ENCODE measurements at places on chromosomes 5 and 9.
A peak's percentile ranks its signal among the peaks of the same experiment; 100 is the strongest.

DNA sequence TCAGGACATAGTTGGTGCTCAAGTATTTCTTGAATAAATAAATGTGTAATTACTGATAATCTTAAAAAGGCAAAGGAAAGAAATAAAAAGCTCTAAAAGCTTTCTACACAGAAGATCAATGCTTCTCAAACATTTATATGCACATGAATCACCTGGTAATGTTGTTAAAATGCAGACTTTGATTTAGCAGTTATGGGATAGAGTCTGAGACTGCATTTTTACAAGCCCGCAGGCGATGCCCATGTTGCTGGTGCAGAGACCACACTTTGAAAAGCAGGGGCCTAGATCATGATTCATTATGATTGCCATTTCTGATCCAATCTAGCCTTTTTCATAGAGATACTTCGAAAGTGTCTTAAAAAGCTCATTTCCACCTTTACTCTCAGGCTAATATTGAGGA lies 3.5 kb upstream of the CCDC152 start:
- DNase-seq = no peak

GRCh38 chr5:147887026-147887627 lies 8.6 kb downstream of the SCGB3A2 start:
- no peak for DNase-seq

- no peak for DNase-seq
Measured at GRCh38 chr5:147949711-147950573, 43.6 kb upstream of the C5orf46 start.

GRCh38 chr5:146947181-146947941 lies 68.8 kb upstream of the PPP2R2B start:
- DNase-seq = no peak

- DNase-seq = no peak
Measured at GRCh38 chr9:95116002-95116807, 201.3 kb downstream of the FANCC start.

DNA sequence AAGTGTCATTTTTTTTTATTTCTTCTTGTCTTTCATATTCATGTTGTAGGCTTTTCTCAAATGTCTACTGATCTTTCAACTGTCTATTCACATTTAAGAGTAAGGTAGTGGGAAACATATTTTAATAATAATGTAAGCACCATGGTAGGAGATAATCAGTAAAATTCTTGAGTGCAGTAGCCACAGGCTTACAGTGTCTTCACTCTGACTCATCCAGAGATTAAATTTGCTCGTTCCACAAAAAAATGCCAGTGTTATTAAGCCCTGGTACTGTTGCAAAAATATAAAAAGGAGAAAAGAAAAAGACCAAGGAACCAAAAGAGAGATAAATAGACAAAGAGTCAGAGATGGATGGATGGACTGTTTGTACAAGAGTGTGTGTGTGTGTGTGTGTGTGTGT lies 43.0 kb downstream of the PARP8 start:
- DNase-seq = no peak

DNA sequence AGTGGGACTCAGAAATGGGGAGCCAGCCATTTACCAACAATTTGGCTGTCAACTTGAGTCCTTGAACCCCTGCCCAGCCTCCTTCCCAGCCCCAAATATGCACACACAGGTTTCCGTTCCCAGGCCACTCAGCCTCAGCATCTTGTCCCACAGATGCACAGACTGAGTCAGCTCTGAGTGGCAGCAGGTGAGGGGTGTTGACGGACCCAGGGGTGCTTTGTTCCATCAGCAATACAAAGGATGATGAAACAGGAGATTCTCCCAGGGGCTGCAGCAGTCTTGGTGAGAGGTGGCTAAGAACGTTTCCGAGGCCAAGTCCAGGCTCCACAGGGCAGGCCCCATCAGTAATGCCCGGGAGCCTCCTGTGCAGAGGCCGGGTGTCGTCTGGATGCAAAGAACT lies 4.9 kb upstream of the OLFM1 start:
- DNase-seq = no peak

DNA sequence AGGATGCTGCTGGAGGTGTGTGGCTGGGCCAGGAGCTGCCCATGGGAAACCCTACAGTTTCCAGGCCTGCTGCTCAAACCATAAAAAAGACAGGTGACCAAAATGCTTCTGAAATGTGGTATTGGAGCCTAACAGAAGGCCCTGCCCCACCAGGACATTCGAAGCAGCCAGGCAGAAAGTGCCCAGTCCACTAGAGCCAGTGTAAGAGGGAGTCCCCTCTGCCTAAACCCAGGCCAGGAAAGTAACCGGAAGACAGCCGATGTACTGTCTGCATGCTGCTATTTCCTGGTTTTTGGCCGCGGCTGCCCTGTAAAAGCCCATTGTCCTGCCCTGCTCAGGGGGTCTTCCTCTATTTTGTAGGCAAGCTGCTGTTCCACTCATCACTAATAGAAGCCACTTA lies 150.7 kb upstream of the IRX2 start:
- no peak for DNase-seq

DNA sequence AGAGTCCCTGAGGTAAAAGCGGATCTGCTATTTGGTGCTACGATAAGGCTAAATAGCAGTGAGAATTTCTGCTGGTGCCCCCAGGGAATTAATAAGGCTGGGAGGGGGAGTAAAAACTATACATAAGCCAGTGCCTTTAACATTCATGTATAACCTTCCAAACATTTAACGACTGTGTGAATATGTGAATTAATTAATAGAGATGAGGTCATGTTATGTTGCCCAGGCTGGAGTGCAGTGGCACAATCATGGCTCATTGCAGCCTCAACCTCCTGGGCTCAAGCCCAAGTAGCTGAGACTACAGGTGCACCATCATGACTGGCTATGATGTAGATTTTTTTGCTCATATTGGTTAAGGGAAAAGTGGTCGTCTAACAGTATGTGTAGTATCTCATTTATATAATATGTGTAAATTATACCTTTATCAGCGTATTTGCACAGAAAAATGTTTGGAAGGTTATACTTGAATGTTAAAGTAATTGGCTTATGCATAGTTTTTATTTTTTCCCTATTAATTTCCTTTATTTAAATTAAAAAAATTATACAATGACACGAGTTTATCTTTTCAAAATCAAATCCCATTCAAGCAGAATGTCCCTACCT lies 64.6 kb downstream of the EHMT1 start:
- DNase-seq = no peak

- no peak for DNase-seq
Measured at GRCh38 chr9:108727580-108728111, 128.1 kb downstream of the ACTL7B start.

GRCh38 chr5:38404667-38405276 lies 146.4 kb downstream of the EGFLAM start:
- no peak for DNase-seq

GRCh38 chr9:34379334-34380033 lies 2.8 kb upstream of the MYORG start:
- DNase-seq = peak; percentile 81

- DNase-seq = no peak
Measured at GRCh38 chr9:15253197-15253596, 53.8 kb downstream of the TTC39B start.

- DNase-seq = no peak
Measured at GRCh38 chr5:137375741-137376526, 123.2 kb downstream of the SPOCK1 start.

DNA sequence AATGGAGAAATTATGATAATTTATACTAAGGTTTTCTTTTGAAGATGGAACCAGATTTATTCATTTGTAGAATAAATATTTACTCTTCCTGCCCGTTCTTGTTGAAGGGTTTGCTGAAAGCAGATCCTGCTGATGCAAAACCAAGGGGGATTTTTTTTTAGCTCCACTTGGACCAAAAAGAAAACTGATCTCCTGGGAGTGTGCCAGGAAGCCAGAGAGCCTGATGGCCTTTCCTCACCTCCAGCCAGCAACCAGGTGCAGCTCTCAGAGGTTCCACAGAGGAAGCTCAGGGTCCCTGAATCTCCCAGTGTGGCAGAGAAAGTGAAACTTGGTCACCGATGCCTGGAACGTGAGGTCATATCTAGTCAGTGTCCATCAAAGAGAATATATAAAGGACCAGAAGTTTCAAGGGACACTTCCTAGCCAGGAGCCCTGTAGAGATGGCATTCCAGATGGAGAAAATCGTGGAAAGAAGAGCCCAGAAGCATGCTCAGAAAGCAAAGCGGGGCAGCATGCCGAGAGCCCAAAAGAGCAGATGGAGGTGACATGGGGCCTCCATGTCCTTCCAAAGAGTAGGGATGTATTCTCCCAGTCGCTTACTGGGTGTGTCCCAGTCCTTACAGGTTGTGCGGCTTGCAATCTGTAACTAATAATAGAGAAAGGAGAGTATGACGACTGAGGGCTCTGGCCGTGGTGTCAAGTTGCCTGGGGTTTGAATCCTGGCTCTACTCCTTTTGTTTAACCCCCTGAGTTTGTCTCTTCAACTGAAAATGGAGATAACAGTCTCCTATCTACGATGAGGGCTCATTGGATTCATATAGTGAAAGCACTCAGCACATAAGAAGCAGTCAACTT lies 12.2 kb downstream of the AFAP1L1 start:
- no peak for DNase-seq

DNA sequence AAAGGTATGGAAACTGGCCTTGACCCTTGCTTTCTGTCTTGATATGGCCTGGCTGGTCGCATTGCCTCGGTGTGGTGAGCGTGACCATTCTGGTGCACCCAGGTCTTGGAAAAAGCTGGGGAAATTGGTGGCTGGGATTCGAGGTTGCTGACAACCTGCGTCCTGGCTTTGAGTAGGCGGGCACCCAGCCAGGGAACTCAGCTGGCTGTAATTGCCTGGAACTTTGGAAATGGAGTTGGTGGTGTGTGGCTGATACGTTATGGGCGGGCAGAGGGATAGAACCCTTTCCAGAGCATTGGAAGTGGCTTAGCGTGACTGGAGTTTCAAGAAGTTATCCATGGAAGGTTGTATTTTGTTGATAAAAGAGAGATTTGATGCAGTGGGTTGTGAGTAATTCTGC lies 35.2 kb downstream of the KCNMB1 start:
- DNase-seq = no peak

GRCh38 chr9:85421641-85422040 lies 320.1 kb downstream of the AGTPBP1 start:
- no peak for DNase-seq

DNA sequence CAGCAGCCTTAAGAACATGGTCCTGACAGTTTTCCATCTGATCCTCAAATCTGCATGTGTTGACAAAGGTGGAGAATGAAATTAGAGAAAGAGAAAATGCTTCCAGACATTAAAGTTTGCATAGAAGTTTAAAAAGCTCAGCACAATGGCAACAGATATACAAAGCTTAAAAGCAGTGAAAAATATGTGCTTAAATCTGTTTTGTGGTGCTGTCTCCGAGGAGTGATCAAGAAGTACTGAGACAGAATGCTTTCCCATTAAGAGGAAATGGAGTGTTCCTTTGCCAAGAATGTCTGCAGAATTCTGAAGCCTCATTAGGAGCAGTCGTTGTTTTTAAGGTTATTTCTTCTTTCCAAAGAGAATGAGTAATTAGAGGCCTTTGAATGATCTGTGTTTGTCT lies 131.4 kb downstream of the MCTP1 start:
- no peak for DNase-seq

DNA sequence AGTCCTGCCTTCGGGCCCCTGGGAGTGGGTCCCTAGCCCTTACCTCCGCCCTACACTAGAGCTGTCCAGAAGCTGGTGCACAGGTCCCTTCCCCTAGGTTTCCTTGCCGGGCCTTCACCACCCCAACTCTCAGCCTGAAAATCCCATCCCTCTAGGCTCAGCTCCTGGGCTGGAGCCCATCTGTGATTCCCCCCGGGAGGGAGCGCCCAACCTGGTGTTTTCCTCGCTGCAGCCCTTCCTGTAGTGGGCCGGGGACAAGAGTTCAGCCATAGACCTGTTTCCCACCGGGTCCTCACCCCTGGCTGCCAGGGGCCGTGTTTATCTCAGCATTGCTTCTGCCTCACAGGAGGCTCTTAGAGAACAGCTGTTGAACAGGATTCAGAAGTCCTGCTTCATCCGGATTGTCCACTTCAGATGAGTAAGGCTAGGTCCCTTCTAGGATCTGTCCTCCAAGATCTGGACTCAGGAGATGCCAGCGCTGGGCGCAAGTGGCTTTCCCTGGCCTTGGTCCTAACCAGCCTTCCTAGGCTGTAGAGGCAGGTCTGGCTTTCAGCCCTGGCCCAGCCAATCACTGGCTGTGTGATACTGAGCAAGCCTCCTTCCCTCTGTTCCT lies 965 bp downstream of the GLIPR2 start:
- no peak for DNase-seq
